Dermis microvascular lymphatic vessel endothelial cell (primary cell): ENCODE measurements at places on chromosomes 11 and 22.

- DNase-seq: no peak
Measured at GRCh38 chr11:57358543-57358961, 20.4 kb downstream of the P2RX3 start.

GRCh38 chr11:47403571-47403970 is 4.8 kb upstream of the SLC39A13 start:
- DNase-seq: no peak

- DNase-seq: no peak
Measured at GRCh38 chr11:130403271-130403804, 25.1 kb downstream of the ADAMTS8 start.

GRCh38 chr11:43516316-43516850 is 157.7 kb downstream of the TTC17 start:
- DNase-seq: no peak

DNA sequence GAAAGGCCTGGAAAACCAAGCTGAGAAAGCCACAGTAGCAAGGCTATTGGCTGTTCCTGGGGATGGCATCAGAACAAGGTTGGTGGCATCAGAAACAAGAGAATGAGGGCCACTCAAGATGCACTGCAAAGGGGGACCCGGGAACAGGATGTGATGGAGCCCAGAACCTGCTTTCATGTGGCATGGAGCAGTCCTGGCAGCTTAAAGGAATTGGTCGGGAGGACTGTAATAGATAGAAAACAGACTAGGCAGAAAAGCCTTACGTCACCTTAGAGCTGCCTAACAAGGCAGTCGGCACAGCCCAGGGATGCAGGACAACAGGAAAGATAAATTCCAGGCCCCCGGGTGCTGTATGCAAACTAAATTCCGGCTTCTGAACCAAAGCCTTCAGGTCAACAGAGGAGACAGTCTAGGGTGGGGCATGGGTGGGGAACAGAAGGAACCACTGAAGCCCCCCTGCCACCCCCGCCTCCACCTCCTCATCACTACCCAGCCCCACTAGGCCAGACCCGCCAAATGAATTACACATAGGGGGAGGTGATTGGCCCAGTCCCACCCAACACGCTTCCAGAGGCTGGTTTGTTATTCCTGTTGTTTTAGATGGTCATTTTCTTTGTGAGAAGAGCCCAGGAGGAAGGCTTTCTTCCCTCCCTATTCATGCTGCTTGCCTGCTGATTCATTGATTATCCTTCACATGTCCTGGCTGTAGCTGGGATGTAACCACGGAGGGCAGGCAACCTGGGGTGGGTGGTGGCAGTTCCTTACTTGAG is 25.7 kb upstream of the LRRC55 start:
- DNase-seq: no peak

DNA sequence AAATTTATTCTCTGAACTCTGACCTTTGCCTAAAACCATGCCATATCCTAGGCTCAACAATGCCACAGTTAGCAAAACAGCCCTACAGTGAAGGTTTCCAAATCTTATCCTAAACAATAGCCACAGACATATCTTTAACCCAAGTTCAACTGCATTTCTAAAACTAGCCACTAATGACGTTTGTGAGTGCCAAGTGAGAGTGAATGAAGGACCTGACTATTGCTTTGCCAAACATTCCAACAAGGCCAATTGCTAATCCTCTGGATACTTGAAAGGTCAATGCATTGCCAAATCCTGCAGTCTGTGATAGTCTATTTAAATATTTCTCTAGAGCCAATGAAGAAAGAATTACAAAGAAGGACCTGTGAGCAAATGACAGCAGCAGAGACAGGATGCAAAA is 2.5 kb upstream of the OR4C45 start:
- DNase-seq: no peak

DNA sequence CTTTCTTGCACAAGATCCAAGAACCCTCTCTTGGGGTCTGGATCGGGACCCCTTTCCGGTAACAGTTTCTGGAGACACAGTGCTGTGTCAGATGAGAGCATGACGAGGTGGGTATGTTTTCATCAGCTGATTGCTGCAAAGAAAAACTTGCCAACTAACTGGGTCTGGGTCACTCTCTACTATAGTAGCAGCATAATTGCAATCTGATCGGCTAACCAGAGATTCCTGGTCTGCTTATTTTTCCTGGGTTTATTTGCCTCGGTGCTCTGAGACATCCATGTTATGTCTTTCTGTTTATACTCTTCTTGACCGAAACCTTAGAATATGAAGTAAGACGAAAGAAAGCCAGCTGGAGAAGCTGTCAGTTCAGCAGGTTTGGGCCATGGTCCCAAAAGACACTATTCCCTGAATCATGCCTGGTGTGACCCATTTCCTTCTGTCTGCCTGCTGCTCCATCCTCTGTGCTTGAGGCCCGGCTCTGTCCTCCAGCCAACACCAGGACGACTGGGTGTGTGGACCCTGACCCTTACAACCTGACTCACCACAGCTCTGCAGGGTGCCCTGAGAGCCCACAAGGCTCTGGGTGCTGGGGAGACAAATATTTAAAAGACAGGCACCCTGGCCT is 24.1 kb upstream of the CLMP start:
- DNase-seq: no peak

- no peak for DNase-seq
Measured at GRCh38 chr22:36381513-36382128, 6.1 kb downstream of the MYH9 start.
